ENCODE measurements at places on chromosomes 12 and 14.

GRCh38 chr12:9066183-9066623 lies 49.5 kb downstream of the A2M start:
- no peak for DNase-seq

DNA sequence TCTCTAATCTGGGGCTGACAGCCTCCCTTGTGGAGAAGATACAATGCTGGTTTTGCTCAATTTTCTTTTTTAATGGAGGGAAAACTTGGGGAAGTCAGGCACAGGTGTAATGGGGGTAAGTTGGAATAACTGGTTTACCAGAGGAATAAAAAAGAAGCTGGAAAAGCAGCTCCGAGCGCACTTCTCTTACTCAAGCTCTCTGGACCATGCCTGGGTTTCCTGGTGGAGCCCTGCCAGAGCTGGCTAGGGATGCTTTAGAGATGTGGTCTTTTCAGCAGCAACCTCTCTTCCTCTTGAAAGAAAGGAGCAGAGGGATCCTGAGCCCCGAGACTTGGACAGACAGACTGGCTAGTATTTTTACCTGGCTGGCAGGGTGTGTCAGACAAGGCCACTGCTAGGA lies 3.9 kb upstream of the KCNA5 start:
- DNase-seq, result no peak

DNA sequence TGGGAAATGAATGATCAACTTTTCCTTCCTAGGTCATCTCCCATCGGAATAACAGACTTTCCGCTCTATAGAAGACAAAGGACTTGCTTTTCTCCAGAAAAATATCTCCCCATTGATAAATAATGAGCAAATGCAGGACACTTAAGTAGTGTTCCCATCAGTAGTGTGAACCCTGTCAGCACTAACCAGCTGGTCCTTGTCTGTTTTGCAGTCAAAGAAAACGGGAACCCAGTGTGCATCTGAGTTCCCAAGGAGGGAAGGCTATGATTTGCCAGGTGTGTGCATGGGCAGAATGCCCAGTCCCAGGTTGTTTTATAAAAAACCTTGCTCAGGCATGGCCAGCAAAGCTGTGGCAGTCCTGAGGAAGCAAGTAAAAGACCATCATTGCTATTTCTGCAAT lies 256.5 kb upstream of the HMGA2 start:
- no peak for DNase-seq

- DNase-seq, result no peak
These were observed 370.9 kb downstream of the AEBP2 start for GRCh38 chr12:19810213-19810612.

DNA sequence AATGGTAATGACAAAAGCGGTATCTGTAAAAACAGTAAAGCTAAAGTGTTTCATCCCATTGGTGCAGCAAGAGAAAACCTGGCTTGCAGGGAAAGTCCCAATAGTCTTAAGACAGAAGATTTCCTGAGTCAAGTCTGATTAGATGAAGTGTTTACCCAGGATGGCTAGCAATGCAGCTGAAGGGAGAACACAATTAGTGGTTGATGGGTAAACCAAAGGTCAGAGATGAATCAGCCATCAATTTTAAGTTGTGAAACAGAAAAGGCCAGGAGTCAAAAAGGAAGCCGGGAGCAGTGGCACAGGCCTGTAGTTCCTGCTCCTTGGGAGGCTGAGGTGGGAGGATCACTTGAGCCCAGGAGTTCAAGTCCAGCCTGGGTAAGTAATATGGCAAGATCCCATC lies 52.6 kb downstream of the SEC23A start:
- DNase-seq, result peak; percentile 10

DNA sequence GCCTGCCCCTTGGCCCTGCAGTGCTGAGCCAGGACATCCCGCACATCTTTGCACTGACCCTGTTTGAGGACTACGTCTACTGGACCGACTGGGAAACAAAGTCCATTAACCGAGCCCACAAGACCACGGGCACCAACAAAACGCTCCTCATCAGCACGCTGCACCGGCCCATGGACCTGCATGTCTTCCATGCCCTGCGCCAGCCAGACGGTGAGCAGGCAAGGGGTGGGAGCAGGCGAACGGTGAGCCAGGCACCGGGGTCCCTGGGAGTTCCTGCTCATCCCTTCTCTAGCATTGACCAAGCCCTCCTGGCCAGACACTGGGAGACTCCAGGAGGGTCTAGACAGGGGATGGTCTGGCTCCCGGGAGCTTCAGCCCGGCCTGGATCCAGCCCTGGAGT lies 17.4 kb upstream of the NXPH4 start:
- no peak for DNase-seq

DNA sequence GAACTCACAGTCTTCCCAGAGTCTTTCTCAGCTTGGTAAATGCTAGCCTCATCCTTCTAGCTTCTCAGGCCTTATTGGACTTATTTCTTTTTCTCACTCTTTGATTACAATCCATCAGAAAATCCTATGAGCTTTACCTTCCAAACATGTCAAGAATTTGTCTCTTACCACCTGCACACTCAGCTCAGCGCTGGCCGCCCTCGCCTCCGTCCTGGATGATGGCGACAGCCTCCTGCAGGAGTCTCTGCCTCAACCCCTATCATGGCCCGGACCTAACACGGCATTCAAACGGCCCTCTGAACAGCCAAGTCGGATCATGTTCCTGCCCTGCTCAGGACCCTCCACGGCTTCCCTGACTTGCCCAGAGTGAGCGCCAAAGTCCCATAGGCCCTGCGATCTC lies 333.1 kb upstream of the FKBP4 start:
- no peak for DNase-seq

DNA sequence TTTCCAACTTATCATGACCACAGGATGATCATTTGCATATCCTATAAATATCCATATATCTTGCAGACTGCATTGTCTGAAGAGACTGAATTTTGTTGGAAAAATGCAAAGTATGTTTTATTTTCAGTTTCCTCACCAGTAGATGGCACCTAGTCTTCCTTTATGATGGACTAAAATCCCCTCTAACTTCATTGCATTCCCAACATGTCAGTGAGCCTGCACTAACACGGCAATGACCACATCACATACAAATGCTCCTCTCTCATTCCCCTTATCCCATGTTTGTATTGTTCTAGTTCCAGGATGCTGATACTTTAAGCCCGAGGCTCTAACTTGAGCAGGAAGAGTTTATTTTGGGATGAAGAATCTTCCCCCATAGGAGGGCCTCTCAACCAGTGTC lies 24.7 kb upstream of the MYBPC1 start:
- DNase-seq, result peak; percentile 11

- DNase-seq, result peak; percentile 38
These were observed 1.9 kb downstream of the IFNG-AS1 start for GRCh38 chr12:67991158-67991557.

GRCh38 chr12:42945927-42946326 lies 356.4 kb upstream of the PRICKLE1 start:
- no peak for DNase-seq

GRCh38 chr12:90515199-90516175 lies 439.5 kb downstream of the CCER1 start:
- DNase-seq, result peak; percentile 32

DNA sequence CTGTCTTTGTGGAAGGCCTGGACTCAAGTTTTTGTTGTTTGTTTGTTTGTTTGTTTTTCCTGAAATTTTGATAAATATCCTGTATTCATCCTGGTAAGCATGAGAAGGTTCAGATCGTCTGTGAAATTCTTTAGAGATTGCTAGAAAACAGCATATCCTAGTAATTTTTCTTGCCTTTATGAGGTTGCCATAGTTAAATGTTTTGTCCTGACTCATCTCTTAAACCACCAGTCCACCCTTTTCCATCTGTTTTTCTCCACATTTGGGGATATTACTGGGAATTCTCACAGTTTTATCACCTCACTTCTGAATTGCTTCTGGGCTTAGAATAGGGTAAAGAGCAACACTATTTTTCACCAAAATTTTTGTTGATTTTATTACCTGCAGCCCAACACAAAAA lies 248.3 kb downstream of the FBXL14 start:
- no peak for DNase-seq

- DNase-seq, result no peak
These were observed 126.5 kb downstream of the NCOR2 start for GRCh38 chr12:124440841-124441381.

GRCh38 chr12:54298904-54299303 lies 1.9 kb downstream of the NFE2 start:
- DNase-seq, result no peak

GRCh38 chr12:127311720-127312364 lies 955.1 kb upstream of the TMEM132C start:
- DNase-seq, result no peak

DNA sequence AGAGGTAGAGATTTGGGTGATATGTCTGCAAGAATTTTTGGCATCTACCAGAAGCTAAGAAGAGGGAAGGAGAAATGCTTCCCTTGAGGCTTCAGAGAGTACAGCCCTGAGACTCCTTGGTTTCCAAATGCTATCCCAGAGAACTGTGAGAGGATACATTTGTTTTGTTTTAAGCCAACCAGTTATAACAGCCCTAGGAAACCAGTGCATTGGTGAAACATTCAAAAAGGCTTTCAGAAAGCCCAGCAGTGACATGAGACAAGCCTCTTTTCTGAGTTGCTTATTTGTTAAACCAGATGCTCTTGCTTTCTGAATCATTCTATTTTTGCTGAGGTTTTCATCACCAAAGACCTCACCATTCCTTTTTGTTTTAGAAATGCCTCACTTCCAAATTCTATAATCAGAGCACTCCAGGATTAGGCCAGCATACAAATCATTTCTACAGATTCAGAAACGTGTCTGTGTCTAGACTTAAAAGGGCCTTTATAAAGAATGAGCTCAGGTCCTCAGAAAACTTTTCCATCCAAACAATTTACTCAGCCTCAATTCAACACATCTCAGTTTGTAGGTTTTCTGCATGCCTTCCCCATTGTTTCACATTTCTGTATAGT lies 1617.8 kb upstream of the FLRT2 start:
- no peak for DNase-seq

GRCh38 chr14:45743884-45744283 lies 490.9 kb upstream of the MIS18BP1 start:
- DNase-seq, result no peak

- DNase-seq, result no peak
These were observed 352.2 kb upstream of the KITLG start for GRCh38 chr12:88932457-88932856.

- DNase-seq, result no peak
These were observed 2.7 kb upstream of the FAM222A start for GRCh38 chr12:109710747-109711595.

DNA sequence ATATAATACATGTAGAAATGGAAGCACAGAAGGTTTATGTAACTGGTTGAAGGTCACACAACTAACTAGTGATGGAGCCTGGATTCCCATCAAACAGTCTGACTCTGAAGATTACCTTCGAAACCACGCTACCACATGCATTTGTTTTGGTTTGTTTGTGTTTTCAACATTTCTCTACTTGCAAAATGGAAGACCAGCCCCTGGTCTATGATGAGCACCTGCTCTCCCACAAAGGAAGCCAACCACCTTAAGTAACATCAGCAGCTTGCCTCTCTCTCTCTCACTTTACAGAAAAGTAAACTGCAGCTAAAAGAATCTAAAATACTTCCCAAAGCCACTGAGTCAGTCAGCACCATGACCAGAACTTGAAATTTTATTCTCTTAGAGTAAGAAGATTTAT lies 186.9 kb upstream of the TMPO start:
- no peak for DNase-seq

DNA sequence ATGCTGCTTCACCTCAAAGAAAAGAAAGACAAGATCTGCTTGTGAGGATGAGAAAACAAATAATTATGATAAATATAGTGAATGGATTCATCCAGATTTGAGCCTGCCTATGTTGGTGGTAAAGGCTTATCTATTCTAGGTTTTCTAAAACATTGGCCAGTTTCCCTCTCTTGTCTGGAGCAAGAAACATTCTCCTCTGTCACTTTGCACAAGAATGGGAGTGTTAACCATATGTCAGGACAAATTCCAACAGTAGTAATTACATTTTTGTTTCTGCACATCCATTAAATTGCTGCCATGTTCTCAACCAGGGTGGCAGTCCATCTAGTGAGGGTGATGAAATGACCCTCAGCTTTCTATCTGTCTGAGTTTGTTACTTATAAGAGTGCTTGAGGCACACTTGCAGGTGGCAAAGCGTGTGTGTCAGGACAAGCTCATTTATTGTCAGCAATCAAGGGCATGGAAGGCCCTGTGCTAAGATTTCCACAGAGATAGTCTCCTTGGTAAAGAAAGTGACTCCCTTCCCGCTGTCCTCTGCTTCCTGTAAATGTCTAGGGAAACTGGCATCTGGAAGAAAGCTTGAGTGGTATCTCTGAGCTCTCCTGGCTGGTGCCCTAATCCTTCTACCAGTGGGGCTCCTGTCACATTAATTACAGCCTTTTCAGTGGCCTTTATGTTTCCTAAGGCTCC lies 502.1 kb upstream of the FLRT2 start:
- DNase-seq, result no peak

DNA sequence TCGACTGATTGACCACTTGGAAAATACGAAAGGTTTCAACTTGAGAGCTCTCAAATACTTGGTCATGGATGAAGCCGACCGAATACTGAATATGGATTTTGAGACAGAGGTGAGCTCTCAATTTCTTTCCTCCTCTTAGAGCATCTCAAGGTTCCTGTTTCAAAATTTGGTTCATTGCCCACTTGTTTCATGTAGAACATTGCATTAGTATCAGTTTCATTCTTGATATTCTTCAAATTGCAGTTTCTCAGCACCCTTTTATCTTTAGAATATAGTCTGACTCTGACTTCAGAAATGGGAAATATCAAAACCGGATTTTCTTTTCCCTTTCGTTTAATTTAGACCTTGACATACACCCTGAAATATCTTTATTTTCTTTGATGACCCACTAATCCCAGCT lies 8.8 kb downstream of the DDX47 start:
- DNase-seq, result peak; percentile 64

DNA sequence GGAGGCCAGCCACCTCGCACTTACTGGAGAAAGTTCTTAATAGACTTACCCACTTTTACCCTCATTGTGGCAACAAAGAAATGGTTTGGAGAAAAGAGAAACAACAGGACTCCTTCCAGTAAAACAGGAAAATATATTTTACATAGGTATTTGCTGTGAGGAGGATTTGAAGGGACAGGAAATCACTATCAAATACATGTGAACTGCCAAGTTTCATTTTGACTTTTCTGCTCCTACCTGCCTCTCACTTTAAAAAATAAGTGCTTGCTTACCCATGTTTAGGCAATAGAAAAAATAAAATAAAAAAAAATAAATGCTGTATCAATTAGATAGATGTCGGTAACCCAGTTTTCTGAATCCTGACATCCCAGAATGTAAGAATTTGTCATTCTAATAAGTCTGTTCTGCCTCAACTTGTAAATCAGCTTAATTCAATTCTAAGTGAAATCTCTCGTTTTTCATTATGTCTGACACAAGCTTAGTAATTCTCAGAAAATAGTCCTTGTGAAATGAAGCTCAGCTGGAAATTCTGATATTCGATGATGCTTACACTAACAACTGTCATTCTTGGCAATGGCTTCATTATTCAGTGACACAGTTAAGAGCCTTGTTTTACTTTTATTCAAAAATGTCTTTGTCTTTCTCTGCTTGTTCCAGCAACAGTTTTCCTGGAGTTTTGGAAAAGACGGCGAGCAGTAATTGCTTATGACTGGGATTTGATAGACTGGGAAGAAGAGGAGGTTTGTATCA lies 131.3 kb downstream of the SLC5A8 start:
- DNase-seq, result no peak

Measured in GM20000 (cell line).